ENCODE measurements at places on chromosomes 11 and 22.

- DNase-seq, result no peak
Measured at GRCh38 chr11:100791103-100791502, 104.0 kb downstream of the ARHGAP42 start.

GRCh38 chr22:33766091-33766490, 154.2 kb downstream of the LARGE1 start:
- no peak for DNase-seq

DNA sequence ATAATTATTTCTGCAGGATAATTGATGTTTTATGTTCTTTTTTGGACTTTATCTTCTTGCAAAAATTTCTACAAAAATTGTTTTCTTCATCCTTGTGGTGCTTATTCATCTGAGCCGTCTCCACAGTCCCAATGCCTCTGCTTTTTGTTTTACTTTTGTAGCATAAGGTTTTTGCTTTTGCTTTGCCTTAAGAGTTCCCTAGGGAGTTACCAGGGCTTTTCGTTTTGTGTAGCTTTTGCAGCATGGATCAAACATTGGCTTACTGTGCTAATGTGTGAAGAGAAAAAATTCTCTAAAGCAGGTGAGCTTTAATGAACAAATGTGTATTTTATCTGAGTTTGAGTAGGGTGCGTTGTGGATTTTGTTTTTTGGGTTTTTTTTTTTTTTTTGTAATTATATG, 11.8 kb downstream of the XBP1 start:
- DNase-seq, result no peak

DNA sequence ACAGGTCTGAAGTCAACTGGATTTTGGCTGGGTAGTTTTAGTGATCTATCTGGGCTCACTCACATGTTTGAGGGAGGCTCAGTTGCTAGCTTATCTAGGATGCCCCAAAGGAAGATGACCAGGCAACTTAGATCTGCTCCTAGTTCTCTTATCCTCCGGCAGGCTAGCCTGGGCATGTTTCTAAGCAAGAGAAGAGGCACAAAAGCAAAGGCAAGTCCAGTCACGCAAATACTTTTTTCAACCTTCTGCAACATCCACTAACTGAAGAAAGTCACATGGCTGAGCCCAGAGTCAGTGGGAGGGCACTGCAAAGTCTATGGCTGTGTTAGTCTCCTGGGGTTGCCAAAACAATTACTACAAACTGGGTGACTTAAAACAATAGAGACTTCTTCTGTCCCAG, 32.9 kb upstream of the FSHB start:
- no peak for DNase-seq

GRCh38 chr11:88353386-88353785, 15.8 kb upstream of the CTSC start:
- DNase-seq, result no peak

DNA sequence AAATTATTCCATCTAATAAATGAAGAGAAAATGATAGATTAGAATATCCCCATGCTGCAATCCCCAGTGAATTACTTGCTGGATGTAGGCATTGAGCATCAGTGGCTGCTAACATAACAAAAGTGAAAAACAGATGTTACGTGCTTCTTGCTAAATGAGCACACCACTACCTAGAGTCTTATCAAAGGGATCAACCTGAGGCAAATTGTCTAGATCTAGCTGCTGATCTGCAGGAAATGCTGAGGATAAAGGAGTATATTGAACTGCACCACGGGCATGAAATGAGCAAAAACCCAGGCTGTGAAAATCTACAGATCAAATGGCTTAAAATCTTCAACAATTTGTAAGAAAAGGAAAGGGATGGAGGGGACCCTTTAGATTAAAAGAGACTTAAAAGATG, 45.3 kb upstream of the SCUBE2 start:
- DNase-seq, result no peak

GRCh38 chr22:41094041-41094593, 1.7 kb downstream of the EP300 start:
- DNase-seq, result peak; percentile 51

DNA sequence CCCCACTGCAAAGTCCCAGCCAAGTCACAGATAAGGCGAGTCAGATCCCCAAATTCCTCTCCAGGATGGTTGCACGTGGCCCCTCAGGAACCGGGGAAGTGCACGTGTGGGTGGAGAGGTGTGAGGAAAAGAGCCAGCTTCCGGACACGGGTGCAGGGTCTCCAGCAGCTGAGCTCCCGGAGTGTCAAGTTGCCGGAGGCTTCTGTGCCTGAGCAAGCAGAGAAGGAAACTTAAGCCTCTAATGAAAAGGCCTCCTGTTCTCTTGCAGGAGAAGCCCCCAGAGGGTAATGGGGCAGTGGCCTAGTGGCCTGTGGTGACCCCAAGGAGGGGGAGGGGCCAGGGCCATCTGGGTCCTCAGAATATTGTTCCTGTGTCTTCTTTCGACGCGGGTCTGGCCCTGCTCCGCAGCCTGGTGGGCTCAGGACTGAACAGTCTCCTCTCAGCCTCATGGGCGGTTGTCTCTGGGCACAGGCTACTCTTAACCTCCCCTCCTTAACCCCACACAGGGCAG, 147.9 kb downstream of the FEZ1 start:
- no peak for DNase-seq

DNA sequence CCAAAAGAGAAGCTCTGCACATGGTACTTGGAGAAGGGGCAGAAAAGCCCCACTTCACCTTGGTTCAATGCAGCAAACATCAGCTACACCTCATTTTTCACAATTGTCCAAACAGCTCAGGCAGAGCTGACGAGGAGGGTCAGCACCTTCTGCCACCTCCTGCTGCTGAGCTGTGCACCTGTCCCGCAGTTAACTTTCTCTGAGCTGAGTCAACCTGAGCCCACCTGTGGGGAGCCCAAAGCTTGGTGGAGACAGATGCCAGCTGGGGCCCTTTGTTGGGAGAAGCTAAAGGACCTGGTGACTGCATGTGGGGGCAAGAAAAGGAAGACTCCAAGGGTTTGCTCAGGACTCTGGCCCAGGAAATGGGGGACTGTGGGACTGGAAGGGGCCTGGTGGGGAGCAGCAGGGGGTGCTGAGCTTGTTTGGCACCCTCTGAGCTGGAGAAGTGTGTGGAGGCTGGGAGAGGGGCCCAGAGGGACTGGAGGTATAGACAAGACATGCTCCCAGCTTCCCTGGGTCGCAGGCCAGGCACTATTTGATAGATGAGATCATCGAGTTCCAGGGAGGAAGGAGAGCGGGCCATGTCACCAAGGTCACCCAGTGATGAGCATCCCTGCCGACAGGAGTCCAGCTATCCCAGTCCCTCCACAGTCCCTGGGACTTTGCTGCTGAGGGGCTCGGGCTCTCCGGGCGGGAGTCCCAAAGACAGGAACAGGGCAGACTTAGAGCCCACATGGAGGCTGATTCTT, 53.5 kb downstream of the KCNJ4 start:
- DNase-seq, result no peak

GRCh38 chr11:87331273-87331672, 293.5 kb downstream of the TMEM135 start:
- DNase-seq, result no peak

DNA sequence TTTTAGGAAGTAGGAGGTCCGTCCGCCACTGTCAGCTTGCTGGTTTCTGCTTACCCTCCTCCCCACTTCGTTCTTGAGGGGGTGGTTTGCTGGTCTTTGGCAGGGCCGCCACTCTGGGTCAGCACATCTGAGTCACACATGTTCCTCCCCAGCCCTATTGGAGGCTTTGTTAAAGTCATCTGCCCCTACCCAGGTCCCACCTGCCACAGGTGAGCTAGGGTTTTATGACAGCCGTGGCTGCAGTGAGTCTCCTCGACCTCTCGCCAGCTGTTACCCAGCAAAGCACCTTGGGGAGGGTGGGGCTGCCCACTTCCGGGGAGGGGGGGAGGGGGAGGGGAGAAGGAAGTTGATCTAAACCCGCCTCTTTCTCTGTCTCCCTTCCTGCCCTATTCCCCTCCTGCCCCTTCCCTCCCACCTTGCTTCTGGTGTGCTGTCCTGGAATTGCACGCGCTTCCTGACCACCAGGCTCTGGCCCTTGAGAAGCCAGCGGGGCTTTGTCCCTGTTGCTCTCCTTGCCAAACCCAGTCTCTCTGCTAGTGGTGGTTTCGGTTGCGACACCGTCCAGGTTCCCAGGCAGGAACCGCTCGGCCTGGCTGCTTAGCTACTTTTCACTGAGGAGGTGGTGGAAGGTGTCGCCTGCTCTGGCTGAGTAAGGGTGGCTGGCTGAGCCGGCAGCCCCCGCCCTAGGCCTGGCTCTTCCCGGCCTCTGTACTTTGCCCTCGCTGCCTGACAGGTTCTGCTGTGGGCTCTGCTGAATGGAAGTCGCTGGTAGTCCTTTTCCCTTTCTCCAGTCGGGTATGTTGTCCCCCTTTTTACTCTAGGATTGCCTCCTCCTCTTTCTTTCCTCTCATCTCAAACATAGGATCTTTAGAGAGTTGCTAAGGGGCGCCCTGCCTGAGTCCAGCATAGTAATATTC, 28.5 kb downstream of the RCOR2 start:
- peak; percentile 78 for DNase-seq

GRCh38 chr11:25910086-25910485, 421.8 kb upstream of the ANO3 start:
- DNase-seq, result no peak

- DNase-seq, result no peak
Measured at GRCh38 chr11:117761993-117762392, 35.0 kb downstream of the DSCAML1 start.

GRCh38 chr11:30573951-30574350, 12.2 kb downstream of the MPPED2 start:
- DNase-seq, result no peak

- no peak for DNase-seq
Measured at GRCh38 chr11:126334659-126335462, 20.6 kb upstream of the ST3GAL4 start.

GRCh38 chr11:35308157-35308556, 111.2 kb downstream of the SLC1A2 start:
- no peak for DNase-seq

- DNase-seq, result no peak
Measured at GRCh38 chr11:58193391-58193790, 4.5 kb downstream of the OR9Q2 start.

DNA sequence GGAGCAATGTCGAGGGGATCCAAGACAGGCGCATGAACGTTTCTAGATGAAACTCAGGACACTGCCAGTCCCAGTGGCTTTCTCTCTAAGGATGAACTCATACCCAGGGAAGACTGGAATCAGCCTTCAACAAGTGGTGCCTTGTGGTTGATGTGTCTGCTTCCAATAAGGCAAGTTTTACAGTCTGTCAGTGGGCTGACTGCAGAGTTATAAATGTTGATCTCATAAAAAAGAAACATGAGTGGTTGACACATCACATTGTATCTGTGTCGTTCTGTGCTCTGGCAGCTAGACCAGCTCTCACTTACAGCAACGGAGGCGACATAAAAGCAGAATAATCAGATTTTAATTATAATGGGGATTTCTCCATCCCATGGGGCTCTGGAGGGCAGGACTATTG, 96.7 kb downstream of the SNX19 start:
- DNase-seq, result no peak

DNA sequence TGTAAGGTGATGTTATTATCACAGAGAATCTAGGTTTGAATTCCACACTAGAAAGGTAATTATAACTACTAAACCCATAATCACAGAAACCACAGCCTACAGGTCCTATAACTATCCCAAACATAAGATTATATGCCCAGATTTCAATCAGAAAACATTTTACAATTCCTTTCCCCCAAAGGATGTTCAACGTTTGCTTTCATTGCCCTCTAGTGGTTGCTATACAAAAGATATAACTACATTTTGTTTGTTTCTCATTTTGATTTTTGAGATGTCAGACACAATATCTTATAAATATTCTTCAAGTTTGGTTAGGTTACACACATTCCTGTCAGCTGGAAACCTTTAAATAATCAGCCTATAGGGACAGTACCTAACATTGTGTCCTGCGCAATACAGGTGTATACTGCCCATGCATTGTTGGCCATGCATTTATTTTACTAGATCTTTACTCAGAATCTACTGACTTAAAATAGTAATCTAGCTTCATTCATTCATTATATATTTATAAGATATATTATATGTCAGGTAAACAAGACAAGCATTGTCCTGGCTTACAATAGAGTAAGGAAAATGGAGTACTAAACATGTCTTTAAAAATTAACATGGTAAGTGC, 530.5 kb upstream of the CCDC90B start:
- no peak for DNase-seq

GRCh38 chr11:35375332-35376117, 43.8 kb downstream of the SLC1A2 start:
- no peak for DNase-seq

DNA sequence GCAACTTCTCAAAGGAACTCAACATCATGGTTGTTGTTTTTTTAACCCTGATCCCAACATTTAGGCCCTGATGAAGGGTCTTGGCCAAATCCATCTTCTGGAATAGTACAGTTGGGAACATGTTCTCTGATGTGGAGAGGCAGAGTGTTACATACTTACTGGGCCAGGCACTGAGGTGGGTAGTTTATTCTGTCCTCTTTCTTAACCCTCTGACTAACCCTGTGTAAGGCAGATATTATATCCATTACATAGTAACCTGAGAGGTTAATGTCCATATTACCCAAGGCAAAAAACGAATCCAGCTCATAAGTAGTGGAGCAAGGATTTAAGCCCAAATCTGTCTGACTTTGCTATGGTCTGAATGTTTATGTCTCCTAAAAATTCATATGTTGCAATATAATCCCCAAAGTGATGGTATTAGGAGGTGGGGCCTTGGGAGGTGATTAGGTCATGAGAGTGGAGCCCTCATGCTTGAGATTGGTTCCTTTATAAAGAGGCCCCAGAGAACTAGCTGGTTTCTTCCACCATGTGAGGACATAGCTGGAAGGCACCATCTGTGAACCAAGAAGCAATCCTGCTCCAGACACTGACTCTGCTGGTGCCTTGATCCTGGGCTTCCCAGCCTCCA, 16.3 kb downstream of the PPFIBP2 start:
- DNase-seq, result no peak

DNA sequence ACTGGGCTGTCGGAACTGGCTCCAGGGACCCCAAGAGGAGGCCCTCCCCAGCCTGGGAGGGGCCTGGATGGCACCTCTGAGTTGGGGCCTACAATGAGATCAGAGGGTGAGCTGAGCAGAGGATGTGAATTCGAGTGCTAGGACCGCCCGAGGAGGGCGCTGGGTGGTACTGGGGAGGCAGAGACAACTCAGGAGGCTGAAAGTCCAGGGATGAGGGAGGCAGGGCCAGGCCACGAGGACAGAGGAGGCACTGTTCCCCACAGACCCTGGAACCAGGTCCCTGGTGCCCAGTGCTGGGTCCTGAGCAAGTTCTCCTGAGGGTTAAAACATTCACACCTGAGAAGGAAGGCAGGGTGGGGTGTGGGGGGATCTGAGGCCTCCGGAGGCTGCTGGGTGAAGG, 218.0 kb downstream of the CTTN start:
- no peak for DNase-seq

- DNase-seq, result no peak
Measured at GRCh38 chr22:32396746-32397145, 15.3 kb downstream of the RTCB start.

Data from activated naive CD4-positive, alpha-beta T cell treated with anti-CD3 and anti-CD28 coated beads for 36 hours (primary cell).